Stimulated activated CD8-positive, alpha-beta memory T cell treated with anti-CD3 and anti-CD28 coated beads, Interleukin-12 subunit alpha, Interleukin-12 subunit beta, amount 100 ng/mL, for 4 hours (primary cell): ENCODE measurements at places on chromosomes 1 and 21.

DNA sequence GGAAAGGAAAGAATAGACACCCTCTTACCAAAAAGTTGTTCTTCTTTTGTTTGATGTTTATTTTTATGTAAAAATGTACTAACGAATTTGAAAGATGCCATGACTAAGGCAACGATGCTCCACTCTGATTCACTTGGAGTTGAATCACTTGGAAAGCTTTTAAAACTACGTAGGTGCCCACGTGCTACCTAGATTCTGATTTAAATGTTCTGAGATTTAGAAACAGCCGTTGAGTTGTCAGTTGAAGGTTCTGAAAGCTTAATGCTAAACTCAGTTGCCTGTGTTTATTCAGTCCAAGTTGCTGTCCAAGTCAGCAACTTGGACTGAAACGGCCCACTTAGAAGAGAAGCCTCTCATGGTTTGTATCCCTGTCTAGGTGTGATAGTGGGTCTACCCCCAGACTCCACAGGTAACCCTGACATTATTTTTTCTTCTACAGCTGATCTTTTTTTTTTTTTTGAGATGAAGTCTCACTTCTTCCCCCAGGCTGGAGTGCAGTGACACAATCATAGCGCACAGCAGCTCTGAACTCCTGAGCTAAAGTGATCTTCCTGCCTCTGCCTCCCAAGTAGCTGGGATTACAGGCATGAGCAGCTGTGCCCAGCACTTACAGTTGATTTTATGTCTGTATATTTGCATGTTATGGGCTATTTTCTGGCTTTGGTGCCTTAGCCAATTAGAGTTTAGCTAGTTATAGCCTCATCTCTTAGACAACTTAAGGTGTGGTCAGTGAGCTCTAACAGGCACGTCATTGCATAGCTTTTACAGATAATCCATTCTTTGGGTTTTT is 1.4 kb upstream of the VAMP4 start:
- DNase-seq: no peak

DNA sequence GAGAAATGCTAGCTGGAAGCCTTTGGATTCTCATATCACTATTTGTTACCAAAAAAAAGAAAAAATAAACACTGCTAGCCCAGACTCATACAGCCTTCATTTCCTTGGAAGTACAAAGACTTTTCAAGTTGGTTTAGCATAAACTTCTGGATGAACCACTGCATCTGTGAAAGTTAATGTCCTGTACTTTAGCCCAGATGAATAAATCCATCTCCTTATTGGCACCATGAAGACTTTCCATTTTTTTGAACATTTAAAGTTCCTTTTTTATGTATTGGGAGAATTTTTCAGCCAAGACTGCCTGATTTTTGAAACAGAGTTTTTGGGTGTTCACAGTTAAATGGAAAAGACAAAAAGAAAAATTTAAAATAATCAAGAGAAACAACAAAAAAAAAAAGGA is 184.0 kb upstream of the C1orf87 start:
- no peak for DNase-seq

- DNase-seq: no peak
Observed at GRCh38 chr1:44301442-44301841, 53.6 kb downstream of the ERI3 start.

DNA sequence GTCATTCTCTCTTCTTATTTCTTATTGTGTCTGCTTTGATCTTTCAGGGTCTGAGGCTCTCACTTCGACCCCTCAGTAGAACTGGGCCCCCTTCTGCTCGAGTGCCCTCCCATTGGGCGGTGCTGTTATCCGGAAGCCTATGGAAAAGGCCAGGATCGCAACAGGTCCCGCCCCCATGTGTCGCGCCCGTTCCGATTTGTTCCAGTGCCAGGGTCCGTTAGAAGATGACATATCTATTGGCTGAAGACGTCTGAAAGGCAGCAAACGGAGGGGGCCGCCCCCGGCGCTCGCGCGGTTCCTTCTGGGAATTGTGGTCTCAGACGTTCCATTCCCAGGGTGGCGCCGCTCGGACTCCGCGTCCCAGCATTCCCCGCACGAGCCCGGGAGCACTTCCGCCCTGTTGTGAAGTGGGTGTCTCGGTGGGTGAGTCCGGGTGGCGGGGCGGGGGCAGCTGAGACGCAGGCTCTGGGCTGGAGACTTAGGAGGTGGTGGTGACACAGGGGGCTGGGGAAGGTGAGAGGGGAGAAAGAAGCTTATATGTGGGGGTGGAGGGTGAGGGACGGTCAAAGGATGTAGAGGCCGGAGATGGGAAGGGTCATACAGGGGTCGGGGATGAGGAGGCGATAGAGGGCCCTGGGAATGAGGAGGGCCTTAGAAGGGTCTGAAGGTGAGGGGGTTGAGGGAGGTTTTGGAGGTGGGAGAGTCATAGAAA is at the start of gene ZSCAN20:
ZSCAN20 (plus strand) TSS at position 377 of the 712 bp plus-strand sequence. CDS start 6,644 bp downstream, outside the sequence.
- peak; percentile 75 for DNase-seq

DNA sequence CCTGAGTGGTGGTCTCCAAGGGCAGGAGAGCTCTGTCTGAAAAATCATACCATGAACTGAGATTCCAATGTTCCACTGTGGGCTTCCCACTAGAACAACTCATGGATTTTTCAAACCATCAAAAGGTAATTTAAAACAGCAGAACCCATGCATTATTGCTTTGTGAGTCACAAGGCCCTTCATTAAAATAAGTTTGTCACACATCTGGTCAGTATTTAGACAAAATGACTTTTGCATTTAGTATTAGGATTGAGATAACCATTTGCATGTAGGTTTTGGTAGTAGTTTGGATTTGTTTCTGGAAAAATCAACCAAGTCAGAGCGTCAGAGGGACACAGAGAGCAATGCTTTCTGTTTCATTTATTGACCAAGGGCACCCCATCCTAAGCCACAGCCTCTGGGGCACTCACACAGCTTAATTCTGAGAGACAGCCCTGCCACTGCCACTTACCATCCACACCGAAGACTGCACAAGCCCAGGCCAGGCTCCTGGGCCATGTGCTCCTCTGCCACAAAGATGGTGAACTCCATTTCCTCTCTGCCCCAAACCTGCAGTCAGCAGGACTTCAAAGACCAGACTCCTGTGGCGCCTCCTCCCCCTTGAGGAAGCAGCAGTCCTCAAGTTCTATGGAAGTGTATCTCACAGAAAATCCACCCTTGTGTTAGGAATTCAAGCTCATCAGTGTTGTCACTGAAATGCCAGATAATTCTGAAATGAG is 132.6 kb upstream of the DUSP10 start:
- DNase-seq: no peak

GRCh38 chr1:199295107-199295506 is 656.3 kb downstream of the PTPRC start:
- no peak for DNase-seq

DNA sequence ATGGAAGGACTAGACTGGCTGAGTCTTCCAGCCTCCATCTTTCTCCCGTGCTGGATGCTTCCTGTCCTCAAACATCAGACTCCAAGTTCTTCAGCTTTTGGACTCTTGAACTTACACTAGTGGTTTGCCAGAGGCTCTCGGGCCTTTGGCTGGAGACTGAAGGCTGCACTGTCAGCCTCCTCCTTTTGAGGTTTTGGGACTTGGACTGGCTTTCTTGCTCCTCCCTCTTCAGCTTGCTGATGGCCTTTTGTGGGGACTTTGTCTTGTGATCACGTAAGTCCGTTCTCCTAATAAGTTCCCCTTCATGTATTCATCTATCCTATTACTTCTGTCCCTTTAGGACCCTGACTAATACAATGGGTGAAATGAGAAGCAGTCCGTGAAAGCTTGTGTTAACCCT is 196.4 kb downstream of the KAZN start:
- no peak for DNase-seq

GRCh38 chr21:26331205-26331980 is 160.8 kb upstream of the APP start:
- no peak for DNase-seq

- no peak for DNase-seq
Observed at GRCh38 chr21:42466700-42467099, 29.3 kb downstream of the RSPH1 start.

- DNase-seq: no peak
Observed at GRCh38 chr1:77126307-77126706, 92.9 kb downstream of the PIGK start.
